GM19239 (cell line): ENCODE measurements at places on chromosomes 11 and 22.

- DNase-seq: no peak
Measured at GRCh38 chr11:11426226-11426952, 73.3 kb upstream of the CSNK2A3 start.

DNA sequence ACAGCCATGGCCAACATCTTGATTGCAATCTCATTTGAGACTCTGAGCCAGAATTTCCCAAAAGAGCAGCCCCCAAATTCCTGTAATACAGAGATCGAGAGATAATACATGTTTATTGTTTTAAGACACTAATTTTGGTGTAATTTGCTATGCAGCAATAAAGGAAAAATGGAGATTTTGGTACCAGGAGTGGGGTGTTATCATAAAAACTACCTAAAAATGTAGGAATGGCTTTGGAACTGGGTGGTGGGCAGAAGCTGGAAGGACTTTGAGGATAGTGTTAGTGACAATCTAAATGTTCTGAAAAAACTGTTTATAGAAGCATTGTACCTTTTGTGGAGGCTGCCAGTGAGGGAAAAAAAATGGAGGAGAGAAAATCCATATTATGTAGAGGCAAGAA, 32.4 kb downstream of the C11orf96 start:
- DNase-seq: no peak

DNA sequence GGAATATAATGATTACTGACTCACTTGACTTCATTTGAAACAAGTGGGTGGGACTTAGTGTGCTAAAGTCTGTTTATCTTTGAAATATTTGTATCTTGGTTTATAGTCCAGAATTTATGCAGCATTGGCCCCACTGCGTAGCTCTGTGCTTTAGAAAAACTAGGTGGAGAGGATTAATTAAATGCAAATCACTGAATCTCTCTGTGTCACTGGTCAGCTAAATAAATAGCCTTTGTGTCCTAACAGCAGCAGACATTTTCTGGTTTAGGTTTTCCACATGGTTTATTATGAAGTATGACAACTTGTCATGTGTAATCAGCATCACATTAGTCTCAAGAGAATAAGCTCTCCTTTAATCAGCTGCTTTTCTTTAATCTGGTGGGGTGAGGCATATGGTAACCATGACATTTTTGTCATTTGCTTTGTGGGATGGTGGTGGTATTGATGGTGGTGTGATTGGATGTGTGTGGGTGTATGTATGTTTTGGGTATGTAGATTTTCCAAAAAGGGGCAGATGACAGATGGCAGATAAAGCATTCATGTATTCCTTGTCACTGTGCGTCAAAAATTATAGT, 33.9 kb downstream of the BCL2L13 start:
- no peak for DNase-seq

DNA sequence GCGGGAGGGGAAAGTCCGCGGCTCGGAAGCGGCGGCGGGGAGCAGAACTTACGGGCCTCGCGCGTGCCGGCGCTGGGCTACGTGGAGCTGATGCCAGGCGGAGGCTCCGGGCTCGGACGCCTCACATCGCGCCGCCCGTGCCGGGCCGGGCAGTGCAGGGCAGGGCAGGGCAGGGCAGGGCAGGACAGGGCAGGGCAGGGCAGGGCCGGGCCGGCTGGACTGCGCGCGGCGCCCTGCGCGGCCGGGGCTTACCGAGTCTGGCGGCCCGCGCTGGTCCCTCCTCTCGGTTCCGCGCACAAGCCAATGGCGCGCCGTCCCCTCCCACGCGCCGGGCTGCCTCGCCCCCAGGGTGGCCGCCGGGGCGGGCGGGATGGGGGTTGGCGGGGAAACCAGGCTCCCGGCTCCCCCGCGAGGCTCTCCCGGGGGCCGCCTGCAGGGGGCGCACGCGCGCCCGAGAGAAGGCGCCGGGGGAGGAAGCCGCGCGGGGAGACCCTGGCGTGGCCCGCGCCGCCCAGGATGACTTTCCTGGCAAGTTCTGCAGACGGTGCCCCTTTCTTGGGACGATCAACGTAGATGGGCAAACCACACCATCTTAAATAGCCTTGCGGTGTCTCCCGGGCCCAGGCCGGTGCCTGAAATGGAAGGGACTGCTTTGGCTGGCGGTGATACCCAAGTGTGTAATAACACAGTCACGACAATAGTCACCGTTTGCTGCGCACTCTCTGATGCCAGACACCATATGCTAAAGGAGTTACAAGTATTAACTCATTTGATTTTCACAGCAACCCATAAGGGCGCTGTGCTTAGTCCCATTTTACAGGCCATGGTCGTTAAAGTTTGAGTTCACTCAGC, at the start of gene TP53I11:
Gene TP53I11, minus strand, starts transcription at position 259 of the 852 bp plus-strand sequence. CDS start 12,548 bp downstream, outside the sequence.
- DNase-seq: no peak

DNA sequence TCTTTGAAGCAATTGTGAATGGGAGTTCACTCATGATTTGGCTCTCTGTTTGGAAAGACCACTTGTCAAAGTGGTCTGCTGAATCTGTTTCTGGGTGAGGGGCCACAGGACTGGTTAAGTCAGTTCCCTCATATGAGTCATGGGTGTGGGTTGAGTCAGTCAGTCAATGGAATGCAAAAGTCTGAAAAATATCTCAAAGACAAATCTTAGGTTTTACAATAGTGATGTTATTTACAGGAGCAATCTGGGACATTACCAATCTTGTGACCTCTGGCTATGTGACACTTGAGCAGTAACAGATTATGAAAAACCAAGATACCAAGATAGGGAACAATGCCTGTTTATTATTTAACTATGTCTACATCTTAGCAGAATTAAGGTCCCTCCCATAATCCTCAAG, 311.6 kb downstream of the AASDHPPT start:
- DNase-seq: no peak
